RPMI8226 (cell line): ENCODE measurements at places on chromosomes 6 and 20.

- no peak for DNase-seq
Observed at GRCh38 chr6:15132167-15132566, 113.7 kb upstream of the JARID2 start.

- DNase-seq, result no peak
Observed at GRCh38 chr6:35068206-35068605, 72.9 kb downstream of the TCP11 start.

DNA sequence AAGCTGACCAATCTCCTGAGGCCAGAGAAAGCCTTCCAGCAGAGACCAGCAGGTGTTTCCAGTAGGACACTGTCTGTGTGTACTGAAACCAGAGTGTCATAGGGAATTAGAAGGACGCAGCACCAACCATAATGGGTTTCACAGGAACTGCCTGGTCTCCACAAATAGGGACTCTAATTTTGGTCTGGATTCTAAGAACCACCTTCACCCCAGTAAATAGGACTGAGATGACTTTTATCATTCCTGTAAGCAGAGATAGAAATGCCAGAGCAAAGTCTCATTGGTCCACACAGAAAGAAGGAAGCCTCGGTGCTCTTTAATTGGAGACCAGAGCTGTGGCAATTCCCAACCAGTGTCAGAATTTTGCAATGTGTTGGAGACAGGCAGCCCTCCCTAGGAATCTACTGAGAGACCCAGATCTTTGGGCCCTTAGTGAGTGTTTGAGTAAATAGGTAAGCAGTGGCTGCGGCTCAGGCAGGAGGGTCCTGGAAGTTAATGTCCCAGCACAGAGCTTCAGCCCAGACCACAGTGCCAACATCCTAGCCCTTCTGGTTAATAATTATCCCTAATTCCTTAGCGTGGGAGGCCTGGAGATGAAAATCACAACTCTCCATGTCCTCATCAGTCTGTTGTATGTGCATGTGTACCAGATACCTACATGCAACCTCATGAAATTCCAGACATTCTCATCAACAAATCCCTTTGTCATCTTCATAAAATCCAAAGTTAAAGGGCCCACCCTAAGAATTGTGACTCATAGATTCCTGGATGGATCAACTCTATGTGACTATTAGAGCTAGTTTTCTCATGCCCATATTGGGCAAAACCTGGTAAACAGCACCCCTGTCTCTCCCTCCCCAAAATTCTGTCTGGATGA is 81.2 kb downstream of the UNC5CL start:
- no peak for DNase-seq

DNA sequence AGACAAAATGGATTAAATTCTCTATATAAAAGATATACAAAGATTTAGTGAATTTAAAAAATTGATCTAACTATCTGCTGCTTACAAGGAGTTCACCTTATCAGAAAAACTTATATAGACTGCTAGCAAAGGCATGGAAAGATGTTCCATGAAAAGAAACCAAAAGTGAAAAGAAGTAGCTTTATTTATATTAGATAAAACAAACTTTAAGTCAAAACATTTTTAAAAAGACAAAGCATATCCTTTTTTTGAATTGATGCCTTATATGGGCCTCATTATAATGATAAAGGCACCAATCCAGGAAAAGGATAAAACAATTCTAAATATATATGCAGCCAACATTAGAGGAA is 334.2 kb downstream of the MEI4 start:
- DNase-seq, result no peak

- peak; percentile 68 for DNase-seq
Observed at GRCh38 chr6:72616406-72617015, 5.4 kb upstream of the KCNQ5 start.

DNA sequence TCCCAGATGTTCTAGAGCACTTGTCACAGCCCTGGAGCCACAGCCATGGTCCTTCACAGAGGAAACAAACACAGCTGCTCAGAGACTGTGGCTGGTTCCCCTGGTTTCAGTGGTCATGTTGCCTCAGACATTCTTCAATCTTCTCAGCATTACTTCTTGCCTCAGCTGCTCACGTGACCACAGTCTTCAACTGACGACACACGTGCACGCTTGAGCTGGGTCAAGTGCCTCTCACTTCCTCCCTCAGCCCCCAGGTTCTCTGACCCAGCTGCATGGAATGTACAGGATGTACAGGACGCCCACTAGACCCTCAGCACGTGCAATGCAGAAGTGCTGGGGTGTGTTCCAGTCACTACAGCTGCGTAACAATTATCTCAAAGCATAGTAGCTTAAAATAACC is 159.8 kb upstream of the GGTLC1 start:
- DNase-seq, result peak; percentile 79
